Fibroblast of skin of right biceps (primary cell): ENCODE measurements at places on chromosomes 11 and 22.
A peak's percentile ranks its signal among the peaks of the same experiment; 100 is the strongest.

DNA sequence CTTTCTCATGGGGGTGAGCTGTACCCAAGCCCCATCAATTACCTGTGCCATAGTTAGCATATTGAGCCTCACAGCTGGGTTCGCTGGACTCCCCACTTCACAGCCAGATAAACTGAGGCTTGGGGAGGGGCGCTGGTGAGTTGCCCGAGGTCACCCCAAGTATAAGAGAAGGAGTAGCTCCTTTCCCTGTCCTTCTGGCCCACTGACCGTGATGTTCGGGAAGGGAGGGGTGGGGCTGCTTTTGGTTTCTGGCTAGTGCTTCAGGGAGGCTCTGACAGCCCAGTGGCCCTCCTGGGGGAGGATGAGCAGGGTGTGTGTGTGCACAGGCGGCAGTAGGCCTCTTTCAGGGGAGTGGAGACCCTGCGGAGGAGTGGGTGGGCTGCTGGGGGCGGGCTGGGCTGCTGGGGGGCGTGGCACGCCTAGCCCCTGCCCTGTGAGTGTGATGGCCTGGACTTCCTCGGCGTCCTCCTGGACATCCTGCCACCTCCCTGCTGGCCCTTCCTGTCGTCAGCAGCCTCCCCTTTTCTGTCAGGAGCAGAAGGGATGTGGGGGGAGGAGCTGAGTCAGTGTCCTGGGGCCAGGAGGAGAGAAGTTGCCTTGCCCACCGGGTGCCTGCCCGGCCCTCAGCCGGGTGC, 50.3 kb downstream of the TRIOBP start:
- peak; percentile 44 for DNase-seq

- DNase-seq: no peak
Measured at GRCh38 chr11:1966531-1966930, 19.4 kb downstream of the MRPL23 start.

- no peak for DNase-seq
Measured at GRCh38 chr11:65026810-65027209, 429 bp upstream of the SNX15 start.

DNA sequence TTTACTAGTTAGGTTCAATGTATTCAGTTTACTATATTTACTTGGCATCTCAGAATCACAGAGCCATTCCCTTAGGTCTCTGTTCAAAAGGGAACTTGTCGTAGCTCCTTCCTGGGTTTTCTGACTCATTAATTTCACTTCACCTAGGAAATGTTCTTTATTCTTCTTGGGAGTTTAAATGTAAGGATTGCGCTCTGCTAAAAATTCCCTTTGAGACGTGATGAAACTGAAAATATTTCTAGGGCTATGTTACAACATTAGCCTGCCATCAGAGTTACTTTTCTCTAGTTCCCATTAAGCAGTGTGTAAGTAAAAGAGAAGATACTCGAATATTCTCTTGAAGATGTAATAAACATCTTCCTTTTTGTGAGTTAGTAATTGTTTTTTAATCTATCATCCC, 209.5 kb downstream of the CASP12 start:
- no peak for DNase-seq

GRCh38 chr11:67439321-67440228, 2.1 kb upstream of the PTPRCAP start:
- DNase-seq: peak; percentile 17

DNA sequence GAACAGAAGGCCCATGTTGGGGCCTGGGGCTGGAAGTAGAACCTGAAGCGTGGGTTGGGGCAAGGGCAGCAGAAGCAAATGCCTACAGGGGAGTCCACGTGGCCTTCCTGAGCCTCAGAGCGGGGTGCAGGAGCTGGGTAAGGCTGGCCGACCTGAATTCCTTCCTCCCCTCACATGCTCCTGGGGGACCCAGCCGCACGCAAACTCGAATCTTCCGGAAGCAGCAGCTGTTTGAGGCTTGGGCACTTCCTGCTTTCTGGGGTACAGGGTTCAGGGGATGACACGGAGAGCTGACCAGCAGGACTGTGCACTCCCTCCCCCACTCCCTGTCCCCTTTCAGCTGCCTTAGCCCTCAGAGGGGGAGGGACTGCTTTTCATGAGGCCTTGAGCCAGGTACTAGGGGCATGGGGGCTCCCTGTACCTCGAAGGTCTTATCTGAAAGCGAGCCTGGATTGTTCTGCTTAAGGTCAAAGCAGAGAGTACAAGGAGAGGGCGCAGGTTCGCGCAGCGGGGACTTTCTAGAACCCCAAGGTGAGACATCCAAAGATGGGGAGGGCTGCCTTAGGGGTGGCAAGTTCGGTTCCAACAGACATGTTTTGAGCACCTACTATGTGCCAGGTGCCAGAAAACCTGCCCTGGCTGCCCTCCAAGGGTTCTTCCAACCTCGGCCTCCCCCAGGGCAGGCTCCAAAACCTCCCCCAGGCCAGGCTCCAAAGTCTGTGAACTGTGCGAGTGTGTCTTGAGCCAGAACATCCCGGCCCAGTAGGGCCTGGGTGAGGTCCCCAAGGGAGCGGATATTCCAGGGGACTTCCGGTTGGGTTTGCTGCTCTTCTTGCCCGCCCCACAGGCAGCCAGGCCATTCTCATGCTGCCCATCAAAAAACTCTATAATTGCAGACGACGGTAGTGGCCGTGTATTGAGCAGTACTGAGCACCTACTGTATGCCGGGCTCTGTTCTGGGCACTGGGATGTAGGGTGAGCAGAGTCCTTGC, 1.7 kb downstream of the NCF4 start:
- no peak for DNase-seq

DNA sequence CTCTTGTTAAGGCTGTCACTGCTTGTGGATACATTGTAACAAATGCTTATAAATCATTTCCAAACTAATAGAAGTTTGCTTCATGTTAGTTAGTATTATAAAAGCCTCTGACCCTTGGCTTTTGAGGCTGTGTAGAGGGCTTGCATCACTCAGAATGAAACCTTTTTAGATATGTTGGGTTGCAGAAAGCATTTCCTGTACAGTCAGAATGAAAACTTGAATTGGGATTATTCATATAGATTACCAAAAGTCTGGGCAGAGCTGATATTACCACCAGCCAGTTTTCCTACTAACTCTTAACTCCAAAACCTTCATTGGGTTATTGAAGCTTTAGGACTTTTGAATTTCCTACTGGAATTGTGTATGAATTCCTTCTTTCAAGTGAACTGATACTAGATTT, 12.0 kb downstream of the KMT2A start:
- peak; percentile 36 for DNase-seq

DNA sequence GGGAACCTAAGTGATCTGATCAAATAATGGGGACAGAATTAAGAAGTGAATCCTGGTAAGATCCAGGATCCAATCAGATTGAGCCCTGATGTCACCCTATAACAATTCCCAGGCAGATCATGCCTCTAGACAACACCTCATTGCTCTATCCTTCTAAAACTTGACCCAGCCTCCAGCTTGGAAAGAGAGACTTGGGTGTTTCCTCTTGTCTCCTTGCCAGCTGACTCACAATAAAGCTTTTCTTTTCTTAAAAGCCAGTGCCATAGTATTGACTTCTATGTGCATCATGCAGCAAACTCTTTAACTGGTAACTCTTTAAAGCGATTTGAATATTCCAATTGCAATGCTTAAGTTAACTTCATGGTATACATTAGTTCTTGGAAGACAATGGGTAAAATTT, 109.6 kb upstream of the CHORDC1 start:
- DNase-seq: no peak

GRCh38 chr11:124894606-124895430, 2.8 kb downstream of the ROBO4 start:
- no peak for DNase-seq
